Activated T-cell treated with anti-CD3 and anti-CD28 coated beads for 4 hours (primary cell): ENCODE measurements at places on chromosomes 3 and 15.

- no peak for DNase-seq
Measured at GRCh38 chr3:177250151-177250550, 52.9 kb upstream of the TBL1XR1 start.

GRCh38 chr3:121330634-121331033, 215.2 kb downstream of the POLQ start:
- no peak for DNase-seq

- DNase-seq: no peak
Measured at GRCh38 chr3:133662278-133662651, 524 bp upstream of the TOPBP1 start.

GRCh38 chr3:150958683-150959082, 13.8 kb downstream of the CLRN1 start:
- DNase-seq: no peak

DNA sequence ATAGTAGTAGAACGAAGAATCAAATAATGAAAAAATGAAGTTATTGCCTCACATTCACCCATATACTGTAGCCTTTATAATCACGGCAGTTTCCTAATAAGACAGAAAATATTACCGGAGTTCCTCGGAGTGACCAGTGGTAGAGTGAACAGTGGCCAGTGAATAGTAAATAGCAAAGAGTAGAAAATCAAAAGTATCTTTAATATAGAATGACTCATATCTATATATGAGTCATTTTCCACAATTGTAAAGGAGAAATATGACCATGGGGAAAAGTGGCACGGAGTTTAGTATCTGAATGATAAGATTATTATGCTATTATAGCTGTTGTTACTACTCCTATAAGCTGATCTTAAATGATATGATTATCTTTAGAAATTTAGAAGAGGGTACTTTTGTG, 38.5 kb downstream of the ZBTB20 start:
- no peak for DNase-seq

DNA sequence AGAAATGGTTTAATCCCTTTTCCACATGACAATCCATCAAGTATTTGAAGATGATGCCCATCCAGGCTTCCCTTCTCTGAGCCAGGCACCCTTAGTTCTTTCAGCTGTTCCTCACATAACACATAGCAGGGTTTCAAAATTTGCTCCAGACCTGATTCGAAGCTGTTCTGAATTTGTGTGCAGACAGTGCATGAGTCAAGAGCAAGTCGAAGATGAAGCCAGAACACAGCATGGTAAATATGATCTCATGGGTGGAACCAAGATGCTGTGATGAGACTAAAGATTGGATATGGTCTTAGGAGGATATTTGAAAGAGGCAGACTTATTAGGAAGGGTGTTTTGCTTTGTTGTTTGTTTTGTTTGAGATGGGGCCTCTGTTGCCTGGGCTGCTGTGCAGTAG, 32.6 kb upstream of the PDE8A start:
- DNase-seq: no peak

GRCh38 chr3:180250172-180250571, 213.4 kb upstream of the PEX5L start:
- no peak for DNase-seq

- no peak for DNase-seq
Measured at GRCh38 chr15:67050062-67050461, 15.3 kb upstream of the SMAD3 start.
